ENCODE measurements at places on chromosomes 16 and 17.

- DNase-seq, result no peak
Measured at GRCh38 chr17:64491034-64491860, 5.6 kb downstream of the POLG2 start.

GRCh38 chr16:47358816-47359215, 102.0 kb downstream of the ITFG1 start:
- no peak for DNase-seq

- no peak for DNase-seq
Measured at GRCh38 chr16:24721830-24722238, 7.6 kb upstream of the TNRC6A start.

DNA sequence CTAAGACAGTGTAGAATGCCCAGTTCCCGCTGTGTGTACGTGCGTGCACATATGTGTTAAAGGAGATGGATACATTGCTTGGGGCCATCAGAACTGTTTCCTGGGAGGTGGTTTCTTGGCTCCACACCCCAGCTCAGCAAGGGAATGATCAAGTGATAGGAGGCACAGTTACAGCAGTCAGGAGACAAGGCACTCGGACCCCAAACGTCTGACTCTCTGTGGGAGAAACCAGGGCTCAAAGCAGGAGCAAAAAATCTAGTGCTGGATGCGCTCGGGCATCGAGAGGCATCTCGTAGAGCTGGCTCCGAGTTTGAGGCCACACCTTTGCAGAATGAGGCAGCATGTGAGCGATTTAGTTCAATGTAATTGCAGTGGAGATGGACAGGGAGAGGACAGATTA, 71.9 kb downstream of the RBBP6 start:
- no peak for DNase-seq

DNA sequence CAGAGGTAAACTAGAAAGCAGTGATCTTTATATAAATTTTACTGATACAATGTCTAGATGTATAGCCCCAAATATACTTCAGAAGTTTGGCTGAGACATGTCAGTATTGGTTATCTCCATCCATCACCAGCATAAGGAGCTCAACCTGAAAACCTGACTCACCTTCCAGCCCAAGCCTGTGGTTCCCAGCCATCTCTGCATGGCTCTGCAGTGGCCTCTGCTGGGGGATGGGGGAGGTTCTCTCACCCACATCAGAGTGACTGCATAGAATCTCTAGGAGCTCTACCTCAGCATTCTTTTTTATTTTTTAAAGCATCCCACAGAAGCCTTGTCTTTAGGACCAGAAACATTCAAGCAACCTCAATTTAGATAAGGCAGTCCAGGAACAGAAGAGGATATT, 27.3 kb downstream of the USP7 start:
- DNase-seq, result peak; percentile 61

GRCh38 chr16:57770361-57770760, 31.9 kb downstream of the KIFC3 start:
- no peak for DNase-seq

DNA sequence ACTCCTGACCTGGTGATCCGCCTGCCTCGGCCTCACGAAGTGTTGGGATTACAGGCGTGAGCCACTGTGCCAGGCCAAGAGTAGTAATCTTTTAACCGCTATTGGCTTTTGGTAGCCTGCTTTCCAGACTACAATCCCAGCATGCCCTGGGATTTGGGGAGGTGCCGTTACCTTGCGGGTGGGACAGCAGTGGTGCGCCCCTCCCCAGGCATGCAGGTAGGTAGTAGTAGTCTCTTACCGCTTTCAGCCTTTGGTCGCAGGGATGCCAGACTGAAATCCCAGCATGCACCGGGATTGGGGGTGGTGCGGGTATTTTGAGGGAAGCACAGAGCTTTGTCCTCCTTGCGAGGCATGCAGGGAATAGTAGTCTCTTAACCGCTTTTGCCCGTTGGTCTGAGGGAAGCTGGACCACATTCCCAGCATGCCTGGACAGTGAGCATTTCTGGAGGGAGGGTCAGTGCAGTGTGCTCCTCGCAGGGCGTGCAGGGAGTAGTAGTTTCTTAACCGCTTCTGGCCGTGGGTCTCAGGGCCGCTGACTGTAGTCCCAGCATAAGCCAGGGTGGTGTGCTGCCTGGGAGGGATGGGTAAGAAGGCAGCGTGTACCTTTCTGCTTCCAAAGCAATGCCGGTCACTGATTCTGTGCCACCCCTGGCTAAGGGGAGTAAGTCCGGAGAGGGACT, 1686.8 kb downstream of the TP53TG3F start:
- no peak for DNase-seq

GRCh38 chr16:85921026-85921425, 22.1 kb downstream of the IRF8 start:
- DNase-seq, result no peak

DNA sequence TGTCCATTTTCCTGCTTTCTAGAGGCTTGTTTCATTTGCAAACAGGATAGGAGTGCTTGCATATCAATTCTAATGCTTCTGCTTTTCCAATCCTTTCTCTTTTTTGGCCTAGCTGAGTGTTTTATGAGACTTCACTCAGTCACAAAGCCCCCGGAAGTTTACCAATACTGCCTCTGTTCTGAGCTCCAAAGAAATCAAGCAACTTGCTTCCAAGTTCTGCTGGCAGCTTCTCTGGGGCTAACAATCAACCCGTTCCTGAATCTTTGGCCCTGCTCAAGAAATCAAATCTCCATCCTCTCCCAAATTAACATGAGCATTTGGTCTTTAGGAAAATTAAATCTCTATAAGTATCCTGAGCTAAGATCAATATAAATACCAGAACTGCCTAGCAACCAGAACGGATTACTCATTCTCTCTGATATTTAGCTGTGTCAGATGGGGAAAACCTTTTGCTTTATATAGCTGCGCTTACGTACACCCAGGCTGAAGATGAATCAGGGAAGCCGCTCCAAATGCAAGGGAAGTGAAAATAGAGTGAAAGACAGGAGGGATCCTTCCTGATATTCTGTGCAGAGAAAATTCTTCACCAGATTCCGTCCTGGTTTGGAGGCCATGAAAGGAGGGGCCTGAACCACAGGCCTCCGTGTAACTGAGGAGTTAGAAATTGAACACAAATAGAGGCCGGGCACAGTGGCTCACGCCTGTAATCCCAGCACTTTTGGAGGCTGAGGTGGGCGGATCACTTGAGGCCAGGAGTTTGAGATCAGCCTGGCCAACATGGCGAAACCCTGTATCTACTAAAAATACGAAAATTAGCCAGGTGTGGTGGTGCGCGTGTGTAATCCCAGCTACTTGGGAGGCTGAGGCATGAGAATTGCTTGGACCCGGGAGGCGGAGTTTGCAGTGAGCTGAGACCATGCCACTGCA, 23.3 kb upstream of the GRB2 start:
- DNase-seq, result no peak

- no peak for DNase-seq
Measured at GRCh38 chr17:29659155-29659554, 36.4 kb upstream of the CORO6 start.

GRCh38 chr16:58970775-58971174, 236.7 kb upstream of the GOT2 start:
- no peak for DNase-seq

DNA sequence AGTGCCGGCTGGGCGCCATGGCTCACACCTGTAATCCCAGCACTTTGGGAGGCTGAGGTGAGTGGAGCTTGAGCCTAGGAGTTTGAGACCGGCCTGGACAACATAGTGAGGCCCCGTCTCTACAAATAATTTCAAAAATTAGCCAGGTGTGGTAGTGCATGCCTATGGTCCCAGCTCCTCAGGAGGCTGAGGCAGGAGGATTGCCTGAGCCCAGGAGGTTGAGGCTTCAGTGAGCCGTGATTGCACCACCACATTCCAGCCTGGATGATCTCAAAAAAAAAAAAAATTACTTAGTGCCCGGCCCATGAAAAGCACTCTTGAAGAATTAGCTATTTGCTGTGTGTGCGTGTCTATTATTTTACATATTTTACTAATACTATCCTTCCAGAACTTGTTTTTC, 9.6 kb downstream of the GPRC5C start:
- no peak for DNase-seq

DNA sequence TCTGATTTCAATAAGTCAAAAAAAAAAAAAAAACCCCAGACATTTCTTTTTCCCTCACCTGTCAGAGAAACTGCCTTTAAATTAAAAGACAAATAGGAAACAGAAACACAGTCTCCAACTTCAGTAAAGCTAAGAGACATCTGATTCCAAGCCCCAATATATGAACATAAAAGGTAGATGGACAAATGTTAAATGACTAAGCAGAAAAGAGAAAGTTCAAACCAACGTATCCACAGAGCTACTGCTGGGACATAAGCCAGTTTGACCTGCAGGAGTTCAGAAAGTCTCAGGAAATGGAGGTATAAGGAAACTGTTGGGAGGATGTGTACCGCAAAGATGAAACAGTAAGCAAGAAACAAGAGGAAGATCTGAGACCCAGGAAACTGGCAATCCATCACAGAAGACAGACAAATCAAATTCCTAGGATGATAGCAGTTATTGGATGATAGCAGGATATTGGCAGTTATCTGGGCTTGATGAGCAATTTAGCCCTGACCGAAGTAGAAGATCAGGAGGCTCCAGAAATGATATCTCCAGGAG, 135.0 kb downstream of the BRIP1 start:
- DNase-seq, result no peak

DNA sequence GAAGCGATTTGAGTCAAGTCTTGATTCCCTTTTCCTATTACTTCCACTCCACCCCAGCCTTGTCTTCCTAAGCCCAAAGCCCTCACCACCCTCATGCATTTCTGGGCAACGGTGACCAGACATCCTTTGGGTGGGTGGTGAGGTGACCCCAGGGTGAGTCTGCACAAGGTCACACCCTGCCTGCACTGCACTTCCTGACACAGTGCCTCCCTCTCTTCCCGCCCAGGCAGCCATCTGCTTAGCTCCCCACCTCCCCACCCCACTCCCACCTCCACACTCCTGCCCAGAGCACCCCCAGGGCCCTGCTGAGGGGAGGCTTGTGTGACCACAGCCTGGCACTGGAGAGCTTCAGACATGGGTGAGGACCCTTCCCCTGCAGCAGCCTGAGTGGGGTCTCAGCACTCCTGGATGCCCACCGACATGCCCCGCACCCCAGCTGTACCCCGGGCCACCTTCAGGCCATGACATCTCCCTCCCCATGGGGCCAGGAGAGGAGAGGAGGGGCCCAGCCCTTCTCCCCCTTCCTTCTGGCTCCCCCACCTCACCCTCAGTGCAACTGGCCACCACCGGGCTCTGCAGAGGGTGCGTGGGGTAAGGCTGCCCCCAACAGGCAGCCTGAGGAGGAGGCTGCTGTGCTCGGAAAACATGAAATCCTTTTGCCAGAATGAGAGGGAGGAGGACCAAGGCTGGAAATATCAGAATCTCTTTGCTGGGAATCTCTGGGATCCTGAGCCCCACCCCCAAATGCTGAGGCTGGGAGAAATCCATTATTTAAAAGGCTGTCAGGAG, 68.6 kb downstream of the CCT6B start:
- no peak for DNase-seq

DNA sequence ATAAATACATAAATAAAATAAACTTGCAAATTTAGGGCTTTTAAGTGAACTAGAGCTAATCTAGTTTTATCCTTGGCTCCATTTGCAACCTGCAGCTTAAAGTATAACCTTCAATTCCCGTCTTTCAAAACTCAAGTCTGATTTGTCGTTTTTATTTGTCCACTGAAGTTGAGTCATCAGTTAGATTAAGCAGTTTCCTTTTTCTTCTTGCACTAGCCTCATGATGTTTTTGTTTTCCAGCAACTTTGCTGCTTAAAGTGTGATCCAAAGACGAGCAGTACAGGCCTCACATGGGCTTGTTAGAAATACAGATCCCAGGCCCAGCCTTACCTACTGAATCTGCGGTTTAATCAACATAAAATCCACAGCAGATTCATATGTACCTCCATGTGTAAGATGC, 13.8 kb downstream of the ARSG start:
- no peak for DNase-seq

DNA sequence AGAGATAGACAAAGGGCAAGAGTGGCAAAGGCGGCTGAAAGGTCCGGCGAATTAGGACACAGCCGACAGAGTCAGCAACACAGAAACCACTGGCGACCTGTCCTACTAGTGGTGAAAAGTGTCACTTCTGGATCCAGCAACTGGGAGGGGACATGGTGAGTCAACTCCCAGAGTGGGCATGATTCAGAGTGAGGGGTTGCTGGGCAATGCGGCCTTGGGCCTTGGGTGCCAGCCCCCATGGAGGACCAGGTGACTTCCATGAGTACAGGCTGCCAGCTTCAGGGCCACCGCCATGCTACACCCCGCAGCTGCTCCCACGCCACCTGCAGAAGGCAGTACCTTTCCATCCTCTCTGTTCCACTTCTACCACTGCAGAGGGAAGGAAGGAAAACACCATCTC, 110.6 kb downstream of the ZFHX3 start:
- no peak for DNase-seq

DNA sequence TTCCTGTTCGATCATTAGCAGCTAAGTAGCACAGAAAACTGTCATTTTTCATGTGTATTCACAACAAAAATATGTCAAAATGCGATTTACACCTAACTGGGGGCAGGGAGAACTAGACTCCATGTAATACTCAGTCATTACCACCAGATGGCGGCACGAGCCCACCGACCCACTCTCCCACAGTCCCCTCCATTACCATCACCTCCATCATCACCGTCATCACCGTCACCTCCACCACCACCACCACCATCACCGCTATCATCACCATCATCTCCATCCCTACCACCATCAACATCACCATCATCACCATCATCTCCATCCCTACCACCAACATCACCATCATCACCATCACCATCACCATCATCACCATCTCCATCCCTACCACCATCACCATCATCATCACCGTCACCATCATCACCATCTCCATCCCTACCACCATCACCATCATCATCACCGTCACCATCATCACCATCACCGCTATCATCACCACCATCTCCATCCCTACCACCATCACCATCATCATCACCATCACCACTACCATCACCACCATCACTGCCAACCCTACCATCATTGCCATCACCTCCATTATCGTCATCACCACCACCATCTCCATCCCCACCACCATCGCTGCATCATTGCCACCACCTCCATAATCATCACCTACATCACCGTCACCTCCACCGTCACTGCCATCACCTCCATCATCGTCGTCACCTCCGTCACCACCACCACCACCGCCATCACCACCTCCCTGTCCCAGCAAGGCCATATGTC, 14.4 kb downstream of the NDUFAF8 start:
- peak; percentile 20 for DNase-seq

- DNase-seq, result no peak
Measured at GRCh38 chr16:79721270-79721669, 120.7 kb upstream of the MAF start.

GRCh38 chr17:31696703-31697325, 162.2 kb downstream of the COPRS start:
- DNase-seq, result no peak

Measured in stimulated activated CD8-positive, alpha-beta memory T cell treated with anti-CD3 and anti-CD28 coated beads, Interleukin-12 subunit alpha, Interleukin-12 subunit beta, amount 100 ng/mL, for 4 hours (primary cell).